H9 (cell line): ENCODE measurements at places on chromosomes 6 and 20.

DNA sequence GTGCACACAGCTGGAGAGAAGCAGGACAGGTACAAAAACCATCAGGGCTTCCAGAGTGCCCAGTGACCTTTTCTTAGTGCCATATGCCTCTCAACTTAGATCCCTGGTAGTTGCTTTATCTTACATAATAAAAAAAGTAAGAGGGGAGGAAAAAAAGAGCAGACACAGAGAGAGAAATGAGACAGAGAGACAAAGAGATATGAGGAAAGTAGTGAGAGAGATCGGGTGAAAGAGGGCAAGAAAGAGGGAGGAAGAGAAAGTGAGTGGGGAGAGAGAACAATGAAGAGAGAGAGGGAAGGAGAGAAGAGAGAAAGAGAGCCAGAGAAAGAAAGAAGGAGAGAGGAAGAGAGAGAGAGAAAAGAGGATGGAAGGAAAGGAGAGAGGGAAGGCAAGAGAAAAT lies 131.6 kb downstream of the PTPRT start:
- DNase-seq = no peak
- H3K27me3 ChIP-seq = no peaks in the 10 kb centered on the region; the same call in 1 of the 2 replicates
- no peak overlapping the region for H3K27ac ChIP-seq
- no peaks in the 10 kb centered on the region for H3K36me3 ChIP-seq
- no peaks in the 10 kb centered on the region for H3K4me1 ChIP-seq

DNA sequence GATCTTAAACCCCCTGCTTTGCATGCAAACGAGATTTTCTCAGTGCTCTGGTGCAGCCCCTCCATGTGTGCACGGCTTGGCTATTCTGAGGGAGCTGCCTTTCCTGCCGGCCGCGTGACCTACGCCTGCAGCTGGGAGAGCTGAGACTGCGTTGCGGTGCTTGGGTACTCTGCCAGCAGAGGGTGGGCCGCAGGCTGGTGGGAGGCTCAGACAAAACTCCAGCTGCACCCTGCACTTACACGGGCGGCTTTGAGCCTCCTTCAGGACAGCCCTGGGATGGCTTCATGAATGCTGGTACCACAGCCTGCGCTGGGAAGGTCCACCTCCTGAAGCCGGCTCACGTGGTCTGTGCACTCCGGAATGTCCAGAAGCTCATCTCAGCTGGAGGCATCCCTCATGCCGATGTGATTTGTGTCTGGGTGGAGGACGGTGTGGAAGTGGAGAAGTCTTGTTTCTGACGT lies 223.7 kb downstream of the DLL1 start:
- H3K27ac ChIP-seq = no peak overlapping the region
- H3K4me3 ChIP-seq = no peak overlapping the region
- H3K27me3 ChIP-seq = no peaks in the 10 kb centered on the region
- no peak for DNase-seq

DNA sequence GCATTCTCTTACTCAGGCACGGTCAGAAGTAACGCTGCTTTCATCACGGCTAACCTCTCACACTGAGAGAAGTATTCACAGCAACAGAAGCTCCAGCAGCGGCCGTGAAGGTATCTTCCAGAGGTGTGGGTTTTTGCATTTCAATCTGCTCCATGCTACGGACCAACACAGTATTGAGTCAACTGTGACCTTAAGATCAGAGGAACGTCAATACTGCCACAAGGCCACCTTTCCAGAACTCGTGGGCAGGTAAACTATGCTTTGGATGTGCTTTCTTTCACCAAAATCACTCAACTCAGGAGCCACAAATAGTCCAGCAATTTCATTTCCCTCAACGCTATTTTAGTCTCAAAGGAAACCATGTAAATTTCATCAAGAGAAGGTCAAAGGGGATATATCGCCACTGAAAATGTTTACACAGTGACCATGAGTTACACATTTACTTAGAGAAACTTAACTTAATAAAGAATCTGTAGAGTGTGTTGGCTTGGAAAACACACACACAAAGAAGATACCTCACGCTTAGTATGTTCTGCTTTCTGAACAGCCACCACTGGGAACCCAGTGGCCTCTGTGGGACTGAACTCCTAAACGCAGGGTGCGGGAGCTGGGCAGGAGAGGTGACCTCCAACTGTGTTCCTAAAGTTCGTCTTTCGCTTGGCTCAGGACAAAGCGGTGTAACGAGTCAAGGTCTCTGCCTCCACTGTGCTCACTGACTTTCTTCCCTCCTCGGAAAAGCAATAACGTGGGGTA lies 27.9 kb downstream of the TXNDC5 start:
- H3K27ac ChIP-seq = no peak overlapping the region
- no peak overlapping the region for H3K4me3 ChIP-seq
- no peaks in the 10 kb centered on the region for H3K27me3 ChIP-seq
- no peak for DNase-seq
- peaks cover 62% of the 10 kb centered on the region for H3K36me3 ChIP-seq

- no peaks in the 10 kb centered on the region for H3K27me3 ChIP-seq
- no peak overlapping the region for H3K27ac ChIP-seq
- DNase-seq = no peak
- H3K4me1 ChIP-seq = no peaks in the 10 kb centered on the region
Observed at GRCh38 chr6:33516726-33517125, 62.4 kb downstream of the ZBTB9 start.

DNA sequence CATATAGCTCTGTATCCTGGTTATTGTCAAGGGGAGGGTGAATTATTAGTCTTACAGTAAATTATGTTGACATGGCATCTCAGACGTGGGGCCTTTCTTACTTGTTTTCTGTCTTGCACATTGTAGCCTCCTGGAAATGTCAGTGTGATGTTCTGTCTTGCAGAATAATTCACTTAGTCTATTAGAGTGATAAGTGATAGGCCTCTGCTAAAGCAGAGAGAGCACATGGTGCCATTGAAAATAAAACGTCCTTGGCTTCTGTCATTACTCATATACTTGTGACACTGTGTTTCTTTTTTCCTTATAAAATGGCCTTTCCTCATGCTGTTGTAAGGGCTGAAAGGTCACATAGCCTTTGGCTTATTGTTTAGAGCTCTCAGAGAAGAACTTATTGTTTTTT lies 531.0 kb downstream of the EPM2A start:
- H3K4me1 ChIP-seq = no peaks in the 10 kb centered on the region
- DNase-seq = no peak
- no peaks in the 10 kb centered on the region for H3K27me3 ChIP-seq
- H3K36me3 ChIP-seq = no peaks in the 10 kb centered on the region

- H3K4me1 ChIP-seq = no peaks in the 10 kb centered on the region
- no peak overlapping the region for H3K27ac ChIP-seq
- no peaks in the 10 kb centered on the region for H3K27me3 ChIP-seq
- no peaks in the 10 kb centered on the region for H3K36me3 ChIP-seq
Observed at GRCh38 chr6:73139681-73140383, 85.5 kb downstream of the KHDC1L start.

DNA sequence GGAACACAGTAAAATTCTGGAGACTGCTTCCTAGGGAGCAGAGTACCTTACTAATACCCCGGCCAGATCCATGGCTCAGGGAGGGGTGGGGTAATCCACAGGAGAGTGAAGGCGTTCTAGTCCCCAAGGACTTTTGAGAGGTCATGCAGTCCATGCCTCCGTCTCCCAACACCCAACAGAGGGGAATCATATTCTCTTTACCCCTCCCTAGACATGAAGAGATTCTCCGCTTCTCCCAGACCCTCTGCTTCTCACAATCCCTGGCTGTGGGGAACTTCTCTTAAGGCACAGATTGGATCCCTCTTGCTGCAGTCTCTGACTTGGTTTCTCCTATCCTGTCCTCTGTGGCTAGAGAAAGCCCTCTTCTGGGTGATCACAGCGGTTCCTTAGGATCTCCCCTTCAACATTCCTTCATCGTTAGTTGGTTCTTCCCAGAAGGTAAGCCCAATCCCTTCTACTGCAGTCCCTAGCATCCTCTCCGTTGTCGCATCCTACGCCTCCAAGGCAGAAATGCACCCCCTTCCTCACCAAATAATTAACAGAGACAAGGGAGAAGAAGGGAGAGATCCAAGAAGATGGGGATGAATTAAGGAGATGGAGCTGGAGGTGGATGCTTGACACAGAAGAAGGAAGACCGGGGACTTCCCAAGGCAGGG lies 562 bp downstream of the GGT7 start:
- no peak for DNase-seq
- no peaks in the 10 kb centered on the region; the same call in 1 of the 2 replicates for H3K27me3 ChIP-seq
- H3K4me3 ChIP-seq = peak overlapping the region; percentile 95

GRCh38 chr20:48295966-48296421 lies 510.7 kb upstream of the SULF2 start:
- H3K36me3 ChIP-seq = no peaks in the 10 kb centered on the region; the same call in 2 of the 3 replicates
- no peak for DNase-seq
- H3K27ac ChIP-seq = no peak overlapping the region
- no peaks in the 10 kb centered on the region for H3K27me3 ChIP-seq
- no peak overlapping the region for H3K4me3 ChIP-seq
- H3K4me1 ChIP-seq = peaks cover 8% of the 10 kb centered on the region; the same call in 1 of the 2 replicates

DNA sequence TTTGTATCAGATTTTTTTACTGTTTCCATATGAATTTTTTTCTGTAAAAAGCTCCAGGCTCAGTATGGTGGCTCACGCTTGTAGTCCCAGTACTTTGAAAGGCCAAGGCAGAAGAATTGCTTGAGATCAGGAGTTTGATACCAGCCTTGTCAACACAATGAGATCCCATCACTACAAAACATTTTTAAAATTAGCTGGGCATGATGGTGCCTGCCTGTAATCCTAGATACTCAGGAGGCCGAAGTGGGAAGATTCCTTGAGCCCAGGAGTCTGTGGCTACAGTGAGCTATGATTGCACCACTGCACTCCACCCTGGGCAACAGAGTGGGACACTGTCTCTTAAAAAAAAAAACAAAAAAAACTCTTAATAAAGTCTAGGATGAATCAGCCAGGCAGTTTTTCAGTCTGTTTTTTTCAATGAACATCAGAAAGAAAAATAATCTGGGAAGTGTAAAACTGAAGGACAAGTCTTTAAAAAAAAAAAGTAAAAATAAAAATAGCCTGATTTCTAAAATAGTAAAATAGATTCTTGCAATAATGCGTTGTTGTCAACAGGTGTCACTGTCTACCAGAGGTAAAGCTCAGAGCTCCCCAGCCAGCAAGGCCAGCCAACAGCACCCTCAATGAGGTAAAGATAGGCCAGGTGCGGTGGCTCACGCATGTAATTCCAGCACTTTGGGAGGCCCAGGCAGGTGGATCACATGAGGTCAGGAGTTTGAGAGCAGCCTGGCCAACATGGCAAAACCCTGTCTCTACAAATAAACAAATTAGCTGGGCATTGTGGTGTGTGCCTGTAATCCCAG lies 9.3 kb upstream of the ATG5 start:
- no peaks in the 10 kb centered on the region for H3K27me3 ChIP-seq
- no peaks in the 10 kb centered on the region for H3K36me3 ChIP-seq
- no peaks in the 10 kb centered on the region for H3K4me1 ChIP-seq

- peaks cover 13% of the 10 kb centered on the region; the same call in 1 of the 2 replicates for H3K27me3 ChIP-seq
- no peak within 1 kb of the TSS for H3K27ac ChIP-seq
- peak within 1 kb of the TSS; percentile 94 for H3K4me3 ChIP-seq
- no peak for DNase-seq
Observed at GRCh38 chr20:47785311-47785853, at the start of gene SULF2. Gene SULF2, minus strand, starts transcription at chr20:47785481. Its CDS starts 28,118 bp downstream, at chr20:47757363.

GRCh38 chr6:43497689-43498088 lies 12.5 kb downstream of the LRRC73 start:
- H3K27ac ChIP-seq = no peak overlapping the region
- peaks cover 48% of the 10 kb centered on the region for H3K36me3 ChIP-seq
- H3K4me1 ChIP-seq = peaks cover 3% of the 10 kb centered on the region; the same call in 1 of the 2 replicates
- H3K27me3 ChIP-seq = no peaks in the 10 kb centered on the region
- no peak for DNase-seq

GRCh38 chr20:17871886-17872285 lies 96.7 kb downstream of the SNX5 start:
- H3K27me3 ChIP-seq = no peaks in the 10 kb centered on the region
- H3K4me3 ChIP-seq = peak overlapping the region; percentile 27
- no peaks in the 10 kb centered on the region for H3K36me3 ChIP-seq
- DNase-seq = no peak
- H3K27ac ChIP-seq = no peak overlapping the region

DNA sequence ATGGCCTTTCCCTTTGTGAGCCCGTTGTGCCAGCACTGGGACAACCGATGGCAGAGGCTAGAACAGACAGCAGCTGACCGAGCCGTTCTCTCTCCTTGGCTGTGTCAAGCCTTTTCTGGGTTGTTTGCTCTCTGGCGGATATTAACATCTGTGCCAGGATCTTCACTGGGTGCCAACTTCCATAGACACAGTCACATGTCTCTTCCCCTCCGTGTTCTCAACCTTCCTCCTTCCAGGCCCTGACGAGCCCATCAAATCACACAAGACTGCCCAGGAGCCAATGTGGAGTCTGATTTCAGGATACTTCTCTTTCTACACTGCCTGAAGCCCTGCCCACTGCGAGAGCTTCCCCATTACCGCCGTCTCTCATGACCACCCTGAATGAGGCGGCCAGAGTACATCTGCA lies 111.0 kb upstream of the RALGAPA2 start:
- no peaks in the 10 kb centered on the region for H3K36me3 ChIP-seq
- H3K4me1 ChIP-seq = peaks cover 13% of the 10 kb centered on the region; the same call in 1 of the 2 replicates

GRCh38 chr6:21468461-21468860 lies 125.1 kb upstream of the SOX4 start:
- no peak for DNase-seq
- no peak overlapping the region for H3K27ac ChIP-seq
- H3K4me3 ChIP-seq = no peak overlapping the region

- H3K27ac ChIP-seq = no peak overlapping the region
- peaks cover 2% of the 10 kb centered on the region; the same call in 1 of the 3 replicates for H3K36me3 ChIP-seq
- no peaks in the 10 kb centered on the region for H3K27me3 ChIP-seq
- DNase-seq = no peak
- H3K4me3 ChIP-seq = no peak overlapping the region
Observed at GRCh38 chr20:23144856-23145255, 58.7 kb upstream of the CD93 start.

- H3K27me3 ChIP-seq = no peaks in the 10 kb centered on the region
- H3K4me1 ChIP-seq = no peaks in the 10 kb centered on the region
- H3K36me3 ChIP-seq = no peaks in the 10 kb centered on the region
- DNase-seq = peak; percentile 72
- H3K4me3 ChIP-seq = no peak overlapping the region
- H3K27ac ChIP-seq = no peak overlapping the region
Observed at GRCh38 chr6:77173472-77174074, 289.7 kb downstream of the HTR1B start.

GRCh38 chr6:54031169-54031568 lies 80.1 kb upstream of the MLIP start:
- no peaks in the 10 kb centered on the region for H3K36me3 ChIP-seq
- DNase-seq = no peak
- no peak overlapping the region for H3K4me3 ChIP-seq
- no peak overlapping the region for H3K27ac ChIP-seq
- H3K4me1 ChIP-seq = no peaks in the 10 kb centered on the region

GRCh38 chr6:133891149-133891926 lies 2.4 kb downstream of the TCF21 start:
- no peak overlapping the region for H3K27ac ChIP-seq
- no peaks in the 10 kb centered on the region for H3K36me3 ChIP-seq
- peaks cover 71% of the 10 kb centered on the region for H3K27me3 ChIP-seq
- peak; percentile 77 for DNase-seq
- peak overlapping the region; percentile 12 for H3K4me3 ChIP-seq
